Substantia nigra (tissue), 51 donors: ENCODE measurements at places on chromosomes 7 and 10.

DNA sequence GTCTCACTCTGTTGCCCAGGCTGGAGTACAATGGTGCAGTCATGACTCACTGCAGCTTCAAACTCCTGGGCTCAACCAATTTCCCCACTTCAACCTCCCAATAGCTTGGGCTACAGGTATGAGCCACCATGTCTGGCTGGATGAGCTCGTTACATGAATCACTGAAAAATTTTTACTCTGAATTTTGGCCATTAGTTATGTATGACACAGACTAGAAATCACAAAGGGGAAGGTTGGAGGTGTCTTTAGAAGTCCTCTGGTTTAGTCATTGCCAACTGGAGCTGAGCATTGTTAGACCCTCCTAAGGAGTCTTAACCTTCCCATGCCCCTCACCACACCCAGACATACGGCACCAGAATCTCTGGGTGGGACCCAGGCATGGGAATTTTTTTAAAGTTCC is 34.7 kb downstream of the SVIL start:
- DNase-seq: no peak

DNA sequence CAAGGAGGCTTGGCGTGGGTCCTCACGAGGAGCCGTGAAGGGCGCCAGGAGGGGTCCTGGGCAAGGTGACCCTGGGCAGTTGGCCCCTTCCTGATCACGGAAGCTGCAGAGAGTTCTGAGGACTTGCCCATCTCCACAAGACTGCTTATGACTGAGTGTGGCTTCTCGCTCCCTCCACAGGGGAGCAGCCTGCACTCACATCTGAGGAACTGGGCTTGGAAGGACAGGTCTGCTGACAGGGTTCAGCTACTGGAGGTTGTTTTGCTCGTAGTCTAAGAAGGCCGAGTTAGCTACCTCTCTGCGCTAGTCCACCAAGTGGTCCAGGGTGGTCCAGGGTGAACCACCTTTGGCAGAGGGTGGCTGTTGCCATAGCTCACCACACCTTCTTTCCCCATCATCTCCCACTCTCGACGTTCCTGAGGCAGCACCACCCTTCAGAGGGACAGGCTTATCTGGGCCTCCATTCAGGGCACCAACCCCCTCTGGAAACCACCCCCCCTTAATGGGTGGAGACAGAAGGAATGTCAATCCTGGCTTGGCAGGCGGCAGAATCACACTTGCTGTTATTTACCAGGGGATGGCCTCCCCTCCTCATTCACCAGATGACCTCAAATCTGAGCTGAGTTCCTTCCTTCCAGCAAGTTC is 38.2 kb downstream of the FAM53B start:
- peak; percentile 44 for DNase-seq

- peak; percentile 93 for DNase-seq
Measured at GRCh38 chr7:28685644-28686417, 272.3 kb downstream of the TRIL start.

- DNase-seq: no peak
Measured at GRCh38 chr7:95330961-95331337, 6.6 kb upstream of the PON1 start.

GRCh38 chr7:79912213-79912633 is 222.4 kb upstream of the GNAI1 start:
- no peak for DNase-seq
